ENCODE measurements at places on chromosomes 7 and 10.

GRCh38 chr7:70723339-70723738 is 408.6 kb upstream of the GALNT17 start:
- no peak for DNase-seq

DNA sequence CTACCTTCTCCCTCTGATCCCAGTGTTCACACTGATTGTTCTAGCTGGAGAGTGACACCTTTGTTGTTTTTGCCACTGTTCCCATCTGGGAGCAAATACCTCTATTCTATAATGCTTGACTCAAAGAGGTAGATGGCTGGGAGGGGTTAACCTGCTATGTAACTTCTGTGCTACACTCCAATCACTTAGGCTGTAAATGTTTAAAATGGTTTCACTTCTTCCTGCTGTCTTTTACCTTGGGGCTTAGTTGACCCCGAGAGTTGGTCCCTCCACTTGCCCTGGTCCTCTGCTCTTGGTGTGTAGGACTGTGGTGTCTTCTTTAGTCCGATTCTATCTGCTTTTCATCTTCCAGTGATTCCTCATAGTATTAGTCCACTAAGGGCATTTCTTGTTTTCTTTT is 22.3 kb downstream of the KLHDC10 start:
- DNase-seq: no peak

GRCh38 chr10:123297175-123297574 is 143.0 kb downstream of the BUB3 start:
- no peak for DNase-seq

GRCh38 chr10:37739181-37739580 is 118.2 kb downstream of the ZNF248 start:
- no peak for DNase-seq

GRCh38 chr10:88651101-88651551 is 13.1 kb upstream of the LIPF start:
- no peak for DNase-seq

DNA sequence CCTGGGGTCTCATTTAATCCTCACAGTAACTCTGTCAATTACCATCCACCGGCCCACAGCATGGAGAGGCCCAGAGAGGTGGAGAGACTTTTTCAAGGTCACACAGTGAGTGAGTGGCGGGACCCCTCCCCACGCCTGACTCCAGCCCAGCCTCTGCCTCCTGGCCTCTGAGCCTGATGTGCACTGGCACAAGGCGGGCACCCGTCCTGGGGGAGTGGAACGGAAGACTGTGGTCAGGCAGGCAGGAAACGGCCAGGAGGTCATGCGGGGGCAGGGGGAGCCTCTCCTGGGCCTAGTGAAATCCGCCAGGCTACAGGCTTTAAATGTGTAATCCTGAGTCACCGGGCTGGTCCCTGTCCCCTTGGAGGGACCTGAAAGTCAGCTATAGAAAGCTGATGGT is 32.2 kb downstream of the ZCCHC24 start:
- DNase-seq: no peak

DNA sequence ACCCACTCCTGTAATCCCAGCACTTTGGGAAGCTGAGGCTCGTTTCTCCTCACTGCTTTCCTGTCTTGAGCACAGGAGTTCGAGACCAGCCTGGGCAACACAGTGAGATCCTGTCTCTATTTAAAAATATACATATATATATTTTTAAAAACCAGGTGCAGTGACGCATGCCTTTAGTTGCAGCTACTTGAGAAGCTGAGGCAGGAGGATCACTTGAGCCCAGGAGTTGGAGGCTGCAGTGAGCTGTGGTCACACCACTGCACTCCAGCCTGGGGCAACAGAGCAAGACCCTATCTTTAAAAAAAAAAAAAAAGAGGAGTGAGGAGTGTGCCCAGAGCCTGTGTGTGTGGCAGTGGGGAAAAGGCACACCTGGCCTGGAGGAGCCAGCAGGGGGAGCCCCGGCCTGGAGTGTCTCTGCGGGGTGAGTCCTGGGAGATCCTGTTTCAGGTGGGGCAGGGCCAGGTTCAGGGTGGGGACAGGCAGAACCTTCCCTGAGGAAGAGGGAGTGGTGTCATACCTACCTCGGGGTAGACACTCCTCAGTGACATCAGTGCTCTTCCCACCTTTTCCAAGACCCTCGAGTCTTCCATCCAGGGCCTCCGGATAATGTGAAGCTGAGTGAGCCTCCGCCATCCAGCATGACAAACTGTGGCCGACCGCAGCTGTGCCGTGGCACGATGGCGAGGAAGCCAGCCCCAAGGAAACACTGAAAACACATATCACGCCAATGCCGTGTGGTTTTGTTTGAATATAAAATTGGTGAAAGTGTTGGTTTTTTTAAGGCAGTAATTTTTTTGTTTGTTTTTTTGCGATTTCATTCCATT is 9.0 kb upstream of the ARPC1B start:
- no peak for DNase-seq

- no peak for DNase-seq
Observed at GRCh38 chr10:49254556-49255318, 44.2 kb upstream of the C10orf71 start.
